ENCODE measurements at places on chromosomes 16 and 17.

DNA sequence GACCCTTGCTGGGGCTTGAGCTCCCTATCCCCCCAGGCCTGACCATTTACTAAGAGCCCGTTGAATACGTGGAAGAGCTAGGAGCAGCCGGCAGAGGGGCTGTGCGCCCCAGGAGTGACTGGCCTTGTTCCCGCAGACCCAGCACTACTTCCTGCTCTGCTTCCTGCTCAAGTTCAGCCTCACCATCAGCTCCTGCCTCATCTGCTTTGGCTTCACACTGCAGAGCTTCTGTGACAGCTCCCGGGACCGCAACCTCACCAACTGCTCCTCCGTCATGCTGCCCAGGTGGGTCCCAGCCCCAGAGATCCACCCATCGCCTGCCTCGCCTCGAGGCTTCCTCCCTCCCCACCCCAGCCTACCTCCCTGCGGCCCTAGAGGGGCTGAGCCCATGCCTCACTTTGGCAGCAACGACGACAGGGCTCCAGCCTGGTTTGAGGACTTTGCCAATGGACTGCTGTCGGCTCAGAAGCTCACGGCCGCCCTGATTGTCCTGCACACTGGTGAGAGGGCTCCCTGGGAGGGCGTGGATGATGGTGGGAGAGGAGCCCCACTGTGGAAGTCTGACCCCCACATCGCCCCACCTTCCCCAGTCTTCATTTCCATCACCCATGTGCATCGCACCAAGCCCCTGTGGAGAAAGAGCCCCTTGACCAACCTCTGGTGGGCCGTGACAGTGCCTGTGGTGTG lies 17.2 kb downstream of the CASKIN2 start:
- no peak for DNase-seq

GRCh38 chr16:67179421-67180080 lies 4.2 kb downstream of the MATCAP1 start:
- no peak for DNase-seq

- no peak for DNase-seq
Observed at GRCh38 chr16:56257666-56258342, 66.5 kb downstream of the GNAO1 start.

- DNase-seq: peak; percentile 75
Observed at GRCh38 chr17:5587438-5588032, 3.2 kb upstream of the NLRP1 start.

DNA sequence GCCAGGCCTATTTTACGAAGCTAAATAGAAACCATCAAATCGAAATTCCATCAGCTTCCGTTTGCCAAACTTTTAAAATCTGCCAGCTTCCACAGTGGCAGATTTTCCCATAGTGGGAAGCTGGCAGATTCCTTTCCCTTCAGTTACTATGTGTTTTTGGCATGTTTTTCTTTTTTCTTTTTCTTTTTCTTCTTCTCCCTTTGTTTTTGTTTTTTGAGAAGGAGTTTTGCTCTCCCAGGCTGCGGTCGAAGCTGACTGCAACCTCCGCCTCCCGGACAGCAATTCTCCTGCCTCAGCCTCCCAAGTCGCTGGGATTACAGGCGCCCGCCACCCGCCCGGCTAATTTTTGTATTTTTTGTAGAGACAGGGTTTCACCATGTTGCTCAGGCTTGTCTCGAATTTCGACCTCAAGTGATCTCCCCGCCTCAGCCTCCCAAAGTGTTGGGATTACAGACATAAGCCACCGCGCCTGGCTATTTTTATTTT lies 684 bp upstream of the CWC25 start:
- DNase-seq: no peak

DNA sequence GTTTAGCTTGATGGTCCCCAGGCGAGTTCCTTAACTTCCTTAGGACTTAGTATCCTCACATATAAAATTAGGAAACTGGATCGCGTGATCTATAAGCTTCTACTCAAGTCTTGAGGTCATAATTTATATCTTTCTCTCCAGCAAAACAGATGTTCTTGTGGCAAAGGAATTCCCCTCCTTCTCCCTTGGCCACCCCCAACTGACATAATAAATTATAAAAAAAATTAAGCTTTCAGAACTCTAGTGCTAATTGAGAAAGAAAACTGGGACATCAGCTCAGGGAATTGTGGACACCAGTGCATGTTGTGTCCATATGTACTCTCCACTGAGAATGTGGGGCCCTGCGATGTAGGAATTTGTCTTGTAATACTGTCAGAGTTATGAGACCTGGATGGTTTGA lies 13.5 kb downstream of the GNAO1 start:
- no peak for DNase-seq

DNA sequence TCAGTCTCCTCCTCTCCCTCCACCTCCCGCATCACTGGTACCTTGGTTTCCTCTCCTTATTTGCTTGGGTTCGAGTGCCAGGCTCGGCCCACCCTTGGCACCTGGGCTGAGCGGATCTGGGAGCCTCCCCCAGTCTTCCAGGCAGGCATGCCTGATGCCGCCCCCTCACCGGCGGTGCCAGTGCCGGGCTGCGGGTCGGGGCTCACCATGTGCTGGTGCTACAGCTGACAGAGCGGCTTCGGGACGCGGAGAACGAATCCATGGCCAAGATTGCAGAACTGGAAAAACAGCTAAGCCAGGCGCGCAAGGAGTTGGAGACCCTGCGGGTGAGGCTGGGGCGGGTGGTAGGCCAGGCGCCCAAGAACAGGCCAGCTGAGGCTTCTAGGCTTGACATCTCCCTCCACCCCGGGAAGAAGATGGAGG lies 19.2 kb downstream of the FMNL1 start:
- DNase-seq: no peak

- DNase-seq: peak; percentile 58
Observed at GRCh38 chr16:31467151-31467773, 4.7 kb upstream of the TGFB1I1 start.

GRCh38 chr16:58027916-58028455 lies 2.4 kb downstream of the MMP15 start:
- no peak for DNase-seq

- DNase-seq: peak; percentile 79
Observed at GRCh38 chr17:75876190-75876937, 2.0 kb downstream of the TRIM47 start.

DNA sequence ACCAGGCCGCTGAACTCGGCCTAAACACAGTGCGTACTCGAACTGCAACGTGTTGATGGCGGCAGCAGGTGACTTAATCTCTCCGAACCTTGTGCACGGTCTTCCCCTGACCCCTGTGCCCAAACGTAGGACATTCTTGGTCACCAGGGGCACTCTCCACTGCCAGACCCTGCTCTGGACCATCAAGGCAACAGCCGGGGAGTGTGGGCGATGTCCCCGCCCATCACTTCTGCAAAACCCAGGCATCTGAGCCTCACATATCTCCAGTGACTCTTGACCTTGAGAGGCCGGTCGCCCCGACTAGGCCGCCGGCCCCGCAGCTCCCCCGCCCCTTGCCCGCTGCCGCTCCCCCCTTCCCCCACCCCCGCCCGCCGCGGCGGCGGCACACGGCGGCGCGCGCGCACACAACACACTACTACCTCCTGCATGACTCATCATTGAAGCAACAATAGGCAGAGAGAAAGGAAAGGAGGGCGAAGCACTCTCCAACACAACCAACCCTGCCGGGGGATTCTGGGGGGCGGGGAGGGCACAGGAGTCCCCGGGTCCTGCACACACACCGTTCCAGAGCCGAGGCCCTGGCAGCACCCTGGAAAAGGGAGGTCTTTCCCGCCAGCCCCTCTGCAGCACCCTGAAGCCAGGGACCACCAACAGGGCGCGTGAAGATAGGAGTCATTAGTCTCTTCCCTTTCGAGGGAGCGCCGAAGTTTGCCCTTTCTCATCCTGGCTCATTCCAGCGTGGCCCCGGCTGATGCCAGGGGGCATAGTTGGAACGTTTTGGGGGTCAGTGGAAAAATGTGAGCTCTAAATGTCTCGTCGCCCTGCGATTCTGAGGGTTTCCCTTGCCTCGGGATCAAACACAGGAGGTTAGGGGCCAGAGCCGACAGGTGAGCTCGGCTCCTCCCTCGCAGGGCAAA lies 1.9 kb downstream of the MNT start:
- DNase-seq: no peak

- no peak for DNase-seq
Observed at GRCh38 chr16:17647879-17648872, 177.4 kb upstream of the XYLT1 start.

GRCh38 chr16:72467157-72467759 lies 295.3 kb upstream of the PMFBP1 start:
- DNase-seq: no peak

GRCh38 chr17:14510136-14510535 lies 209.3 kb downstream of the HS3ST3B1 start:
- DNase-seq: no peak

DNA sequence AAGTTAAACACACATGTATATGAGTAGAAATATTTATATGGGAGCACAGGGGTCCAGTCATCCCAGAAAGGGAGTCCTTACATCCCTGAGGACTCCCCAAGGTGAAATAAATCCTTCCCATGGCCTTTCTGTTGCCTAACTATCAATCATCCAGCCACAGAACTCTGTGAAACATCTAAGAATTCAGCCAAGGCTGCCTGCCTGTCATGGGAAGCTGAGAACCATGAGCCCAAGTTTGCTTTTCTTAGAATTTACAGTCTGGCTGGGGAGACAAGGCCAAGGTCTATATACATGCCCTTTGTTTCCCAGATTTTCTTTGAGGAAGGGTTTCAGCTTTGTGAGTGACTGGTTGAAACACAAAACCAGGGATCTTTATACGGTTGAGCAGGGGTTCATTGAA lies 15.8 kb downstream of the MYL4 start:
- DNase-seq: no peak

DNA sequence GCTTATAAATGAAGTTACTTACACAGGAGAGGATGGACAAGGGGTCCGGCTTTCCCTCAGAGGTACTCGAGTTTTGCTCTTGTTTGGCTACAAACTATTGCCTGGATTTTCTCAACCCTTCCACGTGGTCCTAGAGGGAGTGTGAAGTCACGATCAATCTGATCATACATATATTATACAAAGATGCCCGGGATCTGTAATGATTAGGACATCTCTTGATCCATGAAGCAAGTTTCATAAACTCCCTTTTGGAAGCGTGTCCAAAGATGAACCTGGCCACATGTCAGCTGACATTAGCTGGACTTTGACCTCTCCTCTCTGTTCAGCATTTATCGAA lies 2.3 kb upstream of the CDH11 start:
- DNase-seq: no peak

DNA sequence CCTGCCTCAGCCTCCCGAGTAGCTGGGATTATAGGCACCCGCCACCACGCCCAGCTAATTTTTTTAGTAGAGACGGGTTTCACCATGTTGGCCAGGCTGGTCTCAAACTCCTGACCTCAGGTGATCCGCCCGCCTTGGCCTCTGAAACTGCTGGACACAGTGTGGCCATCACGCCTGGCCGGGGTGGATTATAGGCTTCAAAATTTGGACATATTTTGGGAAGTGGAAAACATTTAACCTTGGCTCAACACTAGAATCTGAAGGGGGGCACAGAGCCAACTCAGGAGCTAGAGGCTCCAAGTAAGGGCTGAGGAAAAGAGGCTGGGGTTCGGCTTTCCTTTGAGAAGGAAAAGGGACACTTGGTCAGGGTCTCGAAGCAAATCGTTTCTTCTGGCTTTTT lies 2.2 kb upstream of the CDK5R1 start:
- DNase-seq: no peak

DNA sequence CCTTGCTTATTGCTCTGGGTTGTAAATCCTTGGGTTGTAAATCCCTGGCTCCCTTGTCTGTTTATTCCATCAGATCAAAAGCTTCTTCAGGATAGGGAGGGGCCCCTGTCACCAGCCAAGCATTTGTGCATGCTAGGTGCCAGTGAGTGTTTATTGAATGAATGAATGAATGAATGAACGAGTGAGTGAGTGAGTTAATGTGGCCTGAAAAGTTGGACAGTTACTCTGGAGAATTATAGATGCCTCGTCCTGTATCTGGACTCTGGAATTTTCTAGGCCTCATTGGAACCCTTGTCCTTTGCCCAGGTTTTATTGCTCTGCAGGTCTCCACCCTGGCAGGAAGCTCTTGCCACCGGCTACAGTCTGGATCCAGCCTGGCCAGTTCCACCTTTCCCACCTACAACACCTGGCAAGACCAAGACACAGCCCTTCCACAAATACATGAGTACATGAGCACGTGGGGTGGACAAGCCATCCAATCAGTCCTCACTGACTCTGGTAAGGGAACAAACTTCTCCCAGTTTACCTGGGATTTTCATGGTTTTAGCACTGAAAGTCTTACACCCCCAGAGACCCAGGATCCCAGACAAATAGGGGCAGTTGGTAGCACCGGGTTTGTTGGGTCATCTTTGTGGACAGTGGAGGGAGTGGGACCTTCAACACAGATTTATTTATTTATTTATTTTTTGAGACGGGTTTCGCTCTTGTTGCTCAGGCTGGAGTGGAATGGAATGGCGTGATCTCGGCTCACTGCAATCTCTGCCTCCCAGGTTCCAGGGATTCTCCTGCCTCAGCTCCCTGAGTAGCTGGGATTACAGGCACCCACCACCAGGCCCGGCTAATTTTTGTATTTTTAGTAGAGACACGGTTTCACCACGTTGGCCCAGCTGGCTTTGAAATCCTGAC lies 14.7 kb upstream of the CDH1 start:
- no peak for DNase-seq

GRCh38 chr17:29782917-29783316 lies 147.1 kb downstream of the SSH2 start:
- DNase-seq: no peak

DNA sequence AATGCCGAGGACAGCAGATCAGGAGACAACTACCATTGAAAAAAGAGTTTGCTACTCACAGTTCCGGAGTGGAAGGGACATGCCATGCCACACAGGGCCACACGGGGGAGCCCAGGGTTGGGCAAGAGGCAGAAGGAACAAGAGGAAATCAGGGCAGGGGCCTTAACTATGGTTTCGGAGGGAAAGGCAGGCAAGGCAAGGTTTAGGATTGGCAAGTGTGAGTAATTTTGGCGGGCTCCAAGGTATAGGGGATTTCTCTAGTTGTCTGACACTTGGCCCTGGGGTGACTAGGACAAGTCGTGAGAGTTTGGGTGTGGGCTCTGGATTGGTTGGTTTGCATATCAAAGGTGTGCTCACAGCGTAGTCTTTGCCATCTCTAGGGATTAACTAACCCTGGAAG lies 27.0 kb upstream of the NTN1 start:
- DNase-seq: no peak

- DNase-seq: no peak
Observed at GRCh38 chr17:68595496-68595895, 5.7 kb downstream of the FAM20A start.

- no peak for DNase-seq
Observed at GRCh38 chr17:50621574-50622031, 13.1 kb upstream of the ABCC3 start.

DNA sequence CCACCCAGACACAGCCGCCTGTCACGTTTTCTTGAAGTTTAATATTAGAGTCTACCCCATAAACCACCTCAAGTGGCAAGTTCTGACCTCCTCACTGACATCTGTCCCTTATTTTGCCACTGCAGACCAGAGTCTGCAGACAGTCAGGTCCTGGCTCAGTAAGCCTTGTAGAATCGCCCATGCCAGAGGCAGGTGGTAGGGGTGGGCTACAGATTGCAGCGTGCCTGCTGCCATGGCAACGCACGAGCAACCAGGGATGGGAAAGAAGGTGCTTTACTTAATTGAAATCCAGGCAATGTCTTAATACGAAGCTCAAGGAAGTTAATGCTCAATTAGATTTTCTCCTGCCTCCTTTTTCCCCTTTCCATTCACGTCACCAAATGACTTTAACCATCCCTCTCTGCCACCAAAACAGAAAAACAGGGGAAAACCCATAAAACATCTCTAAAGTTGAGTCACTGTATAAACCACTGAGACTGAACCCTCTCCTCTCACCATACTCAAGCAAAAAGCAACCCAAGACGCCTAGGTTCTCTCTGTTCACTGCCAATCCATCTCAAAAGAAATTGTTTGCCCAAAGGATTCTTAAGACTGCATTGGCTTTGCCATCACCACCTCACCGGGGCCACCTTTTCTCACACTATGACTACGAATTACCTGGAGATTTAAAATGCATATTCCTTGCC lies 228.8 kb downstream of the SLC39A11 start:
- no peak for DNase-seq

Data from germinal center (tissue), 1 donor.